SJSA1 (cell line): ENCODE measurements at places on chromosomes 2 and 18. TPM values are rescaled to one million over a fixed set of nuclear protein-coding genes. Genes with fewer than 3 reads are reported as not detected.

The AOX1 gene
- total RNA-seq: 5.8 and 19.5 TPM in 2 replicates

DNA sequence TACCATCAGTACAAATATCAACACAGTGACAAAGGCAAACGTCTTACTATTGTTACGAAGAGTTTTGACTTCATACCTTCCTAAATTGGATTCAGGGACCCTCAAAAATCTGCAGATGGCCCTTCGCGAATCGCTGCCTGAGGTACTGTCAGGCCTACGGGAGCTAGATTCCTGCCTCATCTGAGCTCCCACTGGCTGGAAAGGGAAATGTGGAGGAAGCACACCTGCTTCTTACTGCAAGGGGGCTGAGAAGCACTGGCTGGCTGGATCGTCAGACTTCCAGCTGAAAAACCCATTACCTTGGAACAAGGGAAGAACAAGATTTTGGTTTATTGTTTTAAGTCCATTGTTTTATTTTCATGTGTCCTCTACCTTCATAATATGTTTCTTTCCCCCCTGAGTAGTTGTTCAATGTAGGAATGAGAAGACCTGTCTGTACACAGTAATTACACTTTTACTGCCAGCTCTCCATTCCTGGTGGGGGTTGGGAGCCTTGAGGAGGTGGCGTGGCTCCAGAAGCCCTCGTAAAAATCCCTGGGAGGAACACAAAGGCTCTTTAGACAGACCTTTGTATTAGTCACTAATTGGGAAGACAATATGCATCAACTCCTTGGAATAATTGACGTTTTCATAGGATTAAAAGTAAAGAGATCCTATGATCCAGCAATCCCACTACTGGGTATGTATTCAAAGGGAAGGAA, 124.1 kb upstream of the NOSTRIN start:
- no peak for DNase-seq

- no peak for DNase-seq
Observed at GRCh38 chr18:9433671-9434121, 41.6 kb upstream of the RALBP1 start.

DNA sequence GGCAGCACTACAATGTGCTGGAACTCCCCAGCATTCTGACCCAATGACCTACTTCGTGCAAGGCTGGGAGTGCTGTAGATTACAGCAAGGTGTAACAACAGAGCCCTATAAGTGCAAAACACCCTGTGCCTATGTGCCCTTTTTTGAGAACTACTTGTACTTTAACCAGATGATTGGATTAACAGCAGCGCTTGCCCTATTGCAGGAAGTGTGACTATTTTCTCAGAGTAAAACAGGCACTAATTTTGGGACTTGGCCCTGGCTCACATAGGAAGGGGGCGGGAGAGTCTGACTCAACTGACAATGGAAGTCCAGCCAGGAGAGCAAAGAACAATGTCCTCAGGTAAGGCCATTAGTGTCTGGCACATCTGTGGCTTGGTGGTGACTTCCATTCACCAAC, 35.6 kb upstream of the RNF125 start:
- DNase-seq: no peak

DNA sequence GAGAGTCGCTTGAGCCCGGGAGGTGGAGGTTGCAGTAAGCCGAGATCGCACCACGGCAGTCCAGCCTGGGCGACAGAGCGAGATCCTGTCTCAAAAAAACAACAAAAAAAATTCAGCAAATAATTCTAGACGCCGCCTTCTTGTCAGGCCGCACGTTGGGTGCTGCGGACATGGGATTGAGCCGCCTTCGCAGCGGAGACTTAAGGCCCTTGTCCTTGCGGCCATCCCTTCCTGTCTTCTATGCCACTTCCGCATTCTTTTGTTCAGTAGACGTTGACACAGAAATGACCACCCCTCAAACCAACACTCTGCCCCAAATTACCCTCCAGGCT, 15.8 kb downstream of the PTPN18 start:
- DNase-seq: no peak

The MC4R gene
- total RNA-seq: not detected in 2 replicates

The SP9 gene
- 0.09 and 1.3 TPM in 2 replicates for total RNA-seq

DNA sequence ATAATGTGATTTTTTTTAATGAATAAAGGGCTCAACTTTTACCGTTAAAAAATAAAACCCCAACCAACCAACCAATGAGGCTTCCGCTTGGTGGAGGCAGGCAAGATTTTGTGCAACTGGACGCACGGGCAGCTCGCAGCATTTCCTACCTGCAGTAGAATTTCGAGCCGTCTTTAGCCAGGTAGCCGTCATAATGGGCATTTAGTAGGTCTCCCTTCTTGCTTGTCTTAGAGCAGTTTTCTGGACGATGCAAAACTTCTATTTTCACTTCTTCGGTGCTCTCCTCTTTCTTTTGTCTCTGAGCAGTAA, 316 bp downstream of the FKBP7 start:
- DNase-seq: no peak

The PDCD1 gene
- not detected in 2 replicates for total RNA-seq

The GORASP2 gene
- 18.8 and 45.2 TPM in 2 replicates for total RNA-seq

- no peak for DNase-seq
Observed at GRCh38 chr2:225471039-225471438, 71.5 kb downstream of the NYAP2 start.

- no peak for DNase-seq
Observed at GRCh38 chr2:224984637-224985036, 57.6 kb downstream of the DOCK10 start.

The GULP1 gene
- 108 and 135 TPM in 2 replicates for total RNA-seq

- DNase-seq: no peak
Observed at GRCh38 chr2:48750128-48750739, 5.3 kb downstream of the LHCGR start.

The COA5 gene
- 21.7 and 36.4 TPM in 2 replicates for total RNA-seq

GRCh38 chr2:114011713-114012112, 121.8 kb downstream of the ACTR3 start:
- no peak for DNase-seq

The TMEM178A gene
- 0.13 and 0.41 TPM in 2 replicates for total RNA-seq

- no peak for DNase-seq
Observed at GRCh38 chr2:88521445-88522073, 69.1 kb upstream of the FOXI3 start.

GRCh38 chr2:158795195-158795924, at the start of gene DAPL1:
DAPL1 (plus strand) TSS chr2:158795317; CDS start chr2:158795373, 56 bp downstream.
- DNase-seq: no peak

DNA sequence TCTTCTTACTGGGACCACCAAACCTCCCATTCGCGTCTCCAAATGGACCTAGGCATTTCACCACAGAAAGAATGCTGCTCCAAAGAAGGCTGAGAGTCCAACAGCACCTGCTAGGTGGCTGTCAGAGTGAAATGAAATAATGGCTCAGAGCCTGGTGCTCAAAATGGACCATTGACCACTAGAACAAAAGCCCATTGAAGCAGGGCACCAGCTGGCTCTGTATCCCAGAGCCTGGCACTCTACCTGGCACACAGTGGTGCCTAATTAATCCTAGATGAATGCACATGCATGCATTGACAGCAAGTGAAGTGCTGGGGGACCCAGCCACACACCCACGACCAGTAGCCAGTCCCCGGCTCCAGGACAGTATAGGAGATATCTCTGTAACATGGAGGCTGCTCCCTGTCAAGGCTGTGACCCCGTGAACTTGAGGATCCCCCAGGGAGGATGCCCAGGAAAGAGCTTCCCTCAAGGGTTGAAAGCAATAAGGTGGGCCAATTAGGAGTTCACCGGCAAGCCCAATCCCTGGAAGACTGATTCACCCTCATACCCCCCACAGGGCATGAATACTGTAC, 261.3 kb downstream of the TNS1 start:
- DNase-seq: peak; percentile 21

The HTR2B gene
- 0.21 TPM in 1 of 2 replicates, not detected in the other for total RNA-seq

DNA sequence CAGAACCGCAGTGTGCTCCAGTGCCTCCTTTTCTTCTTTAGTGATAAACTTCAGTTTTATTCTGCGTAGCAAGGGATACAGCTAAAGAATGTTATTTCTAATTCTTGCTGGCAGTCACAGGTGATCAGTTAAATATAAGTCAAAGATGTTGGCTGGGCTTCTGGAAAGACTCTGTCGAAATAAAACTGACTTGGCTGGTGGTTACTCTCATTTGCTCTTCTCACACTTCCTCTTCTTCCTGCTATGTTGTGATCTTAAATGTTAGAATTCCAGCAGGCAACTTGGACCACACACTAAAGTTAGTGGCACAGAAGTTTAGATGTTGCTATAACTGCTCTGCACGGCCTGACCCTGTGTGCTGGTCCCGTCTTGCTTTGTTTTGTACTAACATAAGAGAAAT, 278.6 kb downstream of the CDH19 start:
- no peak for DNase-seq

The GLI2 gene
- 8.8 and 20.0 TPM in 2 replicates for total RNA-seq

The CD302 gene
- 12.6 and 16.4 TPM in 2 replicates for total RNA-seq

GRCh38 chr18:3653263-3653850, 203.4 kb downstream of the TGIF1 start:
- no peak for DNase-seq

DNA sequence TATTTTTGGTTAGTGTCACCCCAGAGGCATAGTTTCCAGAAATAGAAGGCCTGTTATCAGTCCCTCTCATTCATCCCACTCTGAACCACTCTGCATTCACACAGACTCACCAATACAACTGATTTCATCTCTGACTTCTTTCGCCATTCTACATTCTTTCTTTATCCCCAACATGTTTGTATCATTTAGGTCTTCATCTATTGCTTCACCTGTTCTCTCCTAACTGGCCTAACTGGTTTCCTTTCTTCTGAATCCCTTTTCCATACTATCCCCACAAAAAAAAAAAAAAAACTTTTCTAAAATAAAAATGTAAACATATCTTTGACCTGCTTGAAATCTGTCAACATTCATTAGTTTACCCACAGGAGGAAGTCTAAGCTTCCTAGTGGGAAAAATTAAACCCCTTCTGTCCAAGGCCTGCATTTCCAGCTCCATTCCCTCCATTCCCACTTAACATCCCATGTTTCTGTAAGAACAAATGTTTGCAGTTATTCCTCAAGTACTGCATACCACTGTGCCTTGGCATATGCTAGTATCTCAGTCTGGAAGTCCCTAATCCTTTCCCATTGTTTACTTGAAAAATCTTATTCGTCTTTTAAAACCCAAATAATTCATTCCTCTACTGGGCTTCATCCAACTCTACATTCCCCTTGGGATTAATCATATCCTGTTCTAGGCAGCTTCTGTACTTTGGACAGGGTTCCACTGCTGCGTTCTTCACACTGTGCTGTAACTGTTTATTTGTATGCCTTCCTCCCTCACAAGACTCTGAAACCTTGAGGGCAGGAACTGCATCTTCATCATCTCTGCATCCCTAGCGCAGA, 68.5 kb downstream of the FIGN start:
- peak; percentile 90 for DNase-seq

DNA sequence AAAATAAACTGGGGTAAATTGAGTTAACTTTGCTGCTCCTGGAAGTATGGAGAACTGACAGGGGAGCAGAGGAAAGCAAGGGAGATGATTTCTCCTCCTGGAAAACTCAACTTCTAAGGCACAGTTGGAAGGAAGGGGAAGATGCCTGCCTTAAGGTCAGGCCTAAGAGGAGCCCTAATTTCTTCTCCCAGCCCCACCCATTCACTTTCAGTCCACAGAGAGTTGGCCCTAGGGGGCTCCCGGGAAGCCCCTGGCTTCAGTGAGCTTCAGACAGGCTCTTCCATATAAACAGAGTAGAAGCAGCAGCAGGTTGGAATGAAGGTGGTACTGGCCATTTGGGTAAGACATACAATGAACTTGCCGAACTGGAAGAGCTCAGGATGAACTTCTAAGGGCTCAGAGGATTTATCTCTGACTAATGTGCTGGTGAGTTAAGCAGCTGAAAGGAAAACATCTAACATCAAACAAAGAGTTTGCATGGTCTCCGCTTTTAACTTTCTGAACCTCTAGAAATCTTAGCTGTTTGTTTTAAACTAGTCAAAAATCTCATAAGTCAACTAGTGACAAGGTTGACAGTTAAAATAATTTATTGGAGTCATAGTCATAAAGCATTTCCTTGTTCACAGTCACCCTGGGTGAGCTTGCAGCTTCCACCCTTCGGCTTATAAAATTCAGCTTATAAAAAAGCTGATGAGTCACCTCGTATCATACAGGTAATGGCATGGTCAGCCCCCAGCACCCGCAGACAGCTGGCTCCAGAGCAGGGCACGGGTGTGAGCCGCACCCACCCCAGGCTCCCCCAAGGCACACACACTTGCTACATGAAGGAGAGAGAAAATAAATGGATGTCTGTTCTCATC, 9.8 kb downstream of the MALL start:
- no peak for DNase-seq

The SIX3 gene
- total RNA-seq: not detected in 2 replicates

- no peak for DNase-seq
Observed at GRCh38 chr2:197296835-197297234, 13.7 kb downstream of the ANKRD44 start.

DNA sequence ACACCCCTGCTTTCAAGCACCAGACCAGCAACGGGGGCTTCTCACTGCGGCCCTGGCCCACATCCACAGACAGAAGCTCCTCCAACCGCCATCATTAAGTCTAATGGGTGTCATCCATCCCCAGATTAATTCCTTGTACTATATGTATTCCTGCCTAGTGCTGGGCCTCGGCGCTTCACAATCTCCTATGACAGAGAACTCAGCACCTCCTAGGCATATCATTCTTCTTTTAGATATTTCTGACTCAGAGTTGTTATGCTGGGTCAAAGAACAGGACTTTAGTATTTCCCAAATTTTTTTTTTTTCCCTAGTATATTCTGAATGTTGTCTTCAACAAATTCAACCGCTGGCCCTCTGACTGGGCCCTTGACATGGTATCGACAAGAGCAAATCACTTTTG, 83.2 kb upstream of the TFCP2L1 start:
- DNase-seq: no peak
